Glutamatergic neuron (in vitro differentiated cells): ENCODE measurements at places on chromosomes 2 and 18.

GRCh38 chr2:17296686-17297085, 221.6 kb downstream of the RAD51AP2 start:
- no peak for DNase-seq
- H3K4me3 ChIP-seq, result peak overlapping the region; percentile 56
- peaks cover 33% of the 10 kb centered on the region for H3K4me1 ChIP-seq
- peaks cover 7% of the 10 kb centered on the region for H3K27me3 ChIP-seq
- H3K27ac ChIP-seq, result peak overlapping the region; percentile 99
- no peaks in the 10 kb centered on the region for H3K36me3 ChIP-seq

DNA sequence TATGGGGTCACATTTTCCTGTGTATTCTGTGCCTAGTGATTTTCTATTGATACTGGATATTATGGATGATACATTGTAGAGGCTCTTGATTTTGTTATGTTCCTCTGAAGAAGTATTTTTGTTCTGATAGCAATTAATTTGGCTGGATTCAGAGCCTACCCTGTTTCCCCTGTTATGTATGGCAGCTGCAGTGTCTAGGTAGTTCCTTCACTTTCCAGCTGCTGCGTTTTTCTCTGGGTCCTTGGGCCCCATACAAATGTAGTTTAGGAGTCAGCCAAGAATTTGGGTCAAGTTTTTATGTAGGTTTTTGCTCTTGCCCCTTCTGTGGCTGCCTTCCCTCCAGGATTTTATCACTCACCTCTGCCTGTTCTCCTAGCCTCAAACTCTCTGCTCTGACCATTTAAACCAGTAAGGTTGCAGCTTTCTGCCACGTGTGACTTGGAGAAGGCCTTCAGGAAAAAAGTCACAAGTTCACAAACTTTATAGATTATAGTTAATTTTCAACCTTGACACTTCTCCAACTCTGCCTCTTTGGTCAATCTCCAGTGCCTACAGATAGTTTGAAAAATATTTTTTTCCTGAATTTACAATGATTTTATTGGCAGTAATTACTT, 47.0 kb downstream of the APLF start:
- no peak overlapping the region for H3K27ac ChIP-seq
- H3K27me3 ChIP-seq, result no peaks in the 10 kb centered on the region

- H3K36me3 ChIP-seq, result peaks cover 5% of the 10 kb centered on the region
- DNase-seq, result no peak
- H3K4me1 ChIP-seq, result no peaks in the 10 kb centered on the region
- H3K27ac ChIP-seq, result no peak overlapping the region
Observed at GRCh38 chr2:95047629-95048510, 22.4 kb downstream of the MAL start.

DNA sequence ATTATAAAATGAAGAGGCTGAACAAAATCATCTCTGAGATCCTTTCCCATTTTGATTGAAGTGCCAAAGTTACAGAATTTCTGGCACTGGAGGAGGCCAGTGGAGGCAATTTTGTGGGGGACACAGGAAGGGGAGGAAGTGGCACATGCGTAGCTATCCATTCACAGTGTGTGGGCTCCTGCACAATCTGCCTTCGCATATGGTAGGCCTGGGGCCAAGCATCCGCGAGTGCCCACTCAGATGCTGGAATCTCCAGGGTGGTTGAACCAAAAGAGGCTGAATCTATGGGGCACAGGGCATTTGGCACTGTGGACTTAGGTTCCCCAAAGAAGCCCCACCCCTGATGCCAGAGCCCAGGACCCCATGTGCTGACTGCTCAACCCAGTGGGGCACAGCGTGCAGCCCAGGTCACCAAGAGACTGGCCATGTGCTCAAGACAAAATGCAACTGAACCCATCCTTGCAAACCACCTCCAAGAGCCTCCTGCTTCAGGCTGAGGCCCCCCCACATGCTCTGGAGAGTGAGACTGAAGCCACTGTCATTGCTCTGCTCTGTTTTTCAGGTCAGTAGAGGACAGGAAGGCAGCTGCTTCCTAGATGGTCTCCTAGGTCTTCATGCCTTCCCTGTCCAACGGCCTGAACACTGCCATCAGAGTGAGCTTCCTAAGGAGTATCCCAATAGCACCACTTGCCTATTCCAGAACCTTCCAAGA, 28.5 kb downstream of the ST8SIA5 start:
- H3K27me3 ChIP-seq, result peaks cover 3% of the 10 kb centered on the region
- H3K27ac ChIP-seq, result no peak overlapping the region
- H3K4me1 ChIP-seq, result no peaks in the 10 kb centered on the region
- H3K36me3 ChIP-seq, result peaks cover 20% of the 10 kb centered on the region
- DNase-seq, result no peak

DNA sequence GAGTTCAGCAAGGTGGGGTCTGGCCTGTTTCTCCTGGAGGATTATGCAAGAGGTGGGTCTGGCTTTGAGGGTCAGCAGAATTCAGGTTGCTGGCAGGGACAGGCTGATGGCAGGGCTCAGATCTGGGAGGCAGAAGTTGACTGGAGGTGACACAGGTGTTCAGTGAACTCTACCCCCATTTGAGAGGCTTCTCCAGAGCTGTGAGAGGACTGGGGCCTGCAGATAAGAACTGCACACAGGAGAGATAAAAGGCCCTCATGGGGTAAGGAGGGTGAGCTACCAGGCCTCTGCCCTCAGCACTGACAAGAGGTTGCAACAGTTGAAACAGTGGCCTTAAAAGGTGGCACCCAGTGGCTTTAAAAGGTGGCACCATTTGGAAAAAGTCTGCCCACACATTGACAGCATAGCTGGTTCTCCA, 13.1 kb downstream of the MOCOS start:
- no peak overlapping the region for H3K27ac ChIP-seq
- DNase-seq, result no peak
- H3K27me3 ChIP-seq, result peaks cover 5% of the 10 kb centered on the region

DNA sequence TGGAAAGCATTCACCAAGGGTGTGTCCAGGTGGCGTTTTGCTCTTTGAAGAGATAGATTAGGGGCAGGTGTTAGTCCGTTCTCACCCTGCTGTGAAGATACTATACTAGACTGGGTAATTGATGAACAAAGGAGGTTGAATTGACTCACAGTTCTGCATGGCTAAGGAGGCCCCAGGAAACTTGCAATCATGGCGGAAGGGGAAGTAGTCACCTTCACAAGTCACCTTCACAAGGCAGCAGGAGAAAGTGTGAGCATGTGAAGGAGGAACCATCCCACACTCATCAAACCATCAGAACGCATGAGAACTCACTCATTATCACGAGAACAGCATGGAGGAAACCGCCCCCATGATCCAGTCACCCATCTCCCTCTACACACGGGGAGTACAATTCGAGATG, 135.7 kb upstream of the NFATC1 start:
- no peak for DNase-seq
- H3K27ac ChIP-seq, result peak overlapping the region; percentile 14
- H3K4me1 ChIP-seq, result no peaks in the 10 kb centered on the region
- H3K4me3 ChIP-seq, result no peak overlapping the region
- H3K27me3 ChIP-seq, result peaks cover 2% of the 10 kb centered on the region
- H3K36me3 ChIP-seq, result peaks cover 10% of the 10 kb centered on the region

GRCh38 chr2:218727502-218728165, 17.0 kb downstream of the TTLL4 start:
- peaks cover 12% of the 10 kb centered on the region for H3K36me3 ChIP-seq
- no peak for DNase-seq
- peaks cover 2% of the 10 kb centered on the region for H3K27me3 ChIP-seq
- H3K4me1 ChIP-seq, result no peaks in the 10 kb centered on the region
- no peak overlapping the region for H3K27ac ChIP-seq
- H3K4me3 ChIP-seq, result no peak overlapping the region

GRCh38 chr2:233259730-233260129, 8.3 kb downstream of the ATG16L1 start:
- H3K4me1 ChIP-seq, result no peaks in the 10 kb centered on the region
- H3K36me3 ChIP-seq, result no peaks in the 10 kb centered on the region
- DNase-seq, result no peak
- H3K27me3 ChIP-seq, result peaks cover 2% of the 10 kb centered on the region
- no peak overlapping the region for H3K27ac ChIP-seq

DNA sequence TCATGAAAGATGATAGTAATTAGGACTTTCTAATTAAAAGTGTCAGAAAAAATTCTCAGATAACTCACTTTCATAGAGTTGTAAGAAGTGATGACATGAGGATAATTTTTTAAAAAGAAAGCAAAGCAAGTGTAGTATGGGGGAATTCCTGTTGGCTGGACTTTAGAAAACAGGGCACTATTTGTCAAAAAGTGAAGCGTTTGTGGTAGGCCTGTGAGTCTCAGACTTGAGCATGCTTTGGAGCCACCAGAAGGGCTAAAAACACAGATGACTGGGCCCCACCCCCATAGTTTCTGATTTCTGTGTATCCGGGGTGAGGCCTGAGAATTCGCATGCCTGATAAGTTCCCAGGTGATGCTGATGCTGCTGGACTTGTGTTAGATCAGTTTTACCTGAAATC, 222.6 kb upstream of the LRRTM1 start:
- H3K4me1 ChIP-seq, result no peaks in the 10 kb centered on the region
- peaks cover 7% of the 10 kb centered on the region for H3K36me3 ChIP-seq
- H3K27me3 ChIP-seq, result no peaks in the 10 kb centered on the region
- no peak overlapping the region for H3K4me3 ChIP-seq
- H3K27ac ChIP-seq, result no peak overlapping the region

- H3K4me1 ChIP-seq, result no peaks in the 10 kb centered on the region
- no peaks in the 10 kb centered on the region for H3K27me3 ChIP-seq
- H3K27ac ChIP-seq, result no peak overlapping the region
- no peak for DNase-seq
- no peak overlapping the region for H3K4me3 ChIP-seq
- peaks cover 3% of the 10 kb centered on the region for H3K36me3 ChIP-seq
Observed at GRCh38 chr2:156145976-156146375, 186.5 kb downstream of the NR4A2 start.

DNA sequence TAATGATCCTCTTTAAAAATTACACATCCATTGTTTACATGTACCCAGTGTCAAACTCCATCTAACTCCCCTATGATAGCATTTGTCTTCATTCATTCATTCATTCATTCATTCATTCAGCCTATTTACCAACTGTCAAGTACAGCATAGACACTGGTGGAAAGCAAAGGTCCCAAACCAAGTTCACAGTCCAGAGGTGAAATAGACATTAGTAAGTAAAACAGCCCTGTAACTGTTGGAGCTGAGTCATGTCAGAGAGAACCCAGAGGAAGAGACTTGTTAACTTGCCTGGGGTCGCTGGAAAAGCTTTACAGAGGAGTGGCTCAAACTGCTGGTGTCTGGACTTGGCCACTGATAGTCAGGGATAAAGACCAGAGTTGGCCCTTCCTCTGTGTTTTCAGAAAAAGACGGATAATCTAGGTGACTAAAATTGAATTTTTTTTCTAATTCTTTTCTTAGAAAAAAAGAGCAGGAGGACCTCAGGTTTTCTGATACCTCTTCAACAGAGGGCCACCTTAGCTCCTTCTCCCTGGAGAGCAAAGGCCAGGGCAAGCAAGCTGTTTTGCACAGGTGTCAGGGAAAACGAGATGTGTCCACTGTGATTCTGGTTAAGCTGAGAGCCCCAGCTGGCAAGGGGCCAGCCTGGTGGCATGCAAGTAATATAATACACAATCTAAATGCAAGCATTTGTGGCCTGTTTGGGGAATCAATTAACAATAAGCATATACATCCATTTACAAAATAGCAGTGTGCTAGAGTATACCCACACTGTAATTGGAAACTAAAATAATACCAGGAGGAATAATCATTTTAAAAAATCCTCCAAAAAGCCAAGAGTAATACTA, 96.7 kb upstream of the SLC14A2 start:
- H3K27ac ChIP-seq, result no peak overlapping the region
- peaks cover 5% of the 10 kb centered on the region for H3K27me3 ChIP-seq
- no peaks in the 10 kb centered on the region for H3K36me3 ChIP-seq
- no peak overlapping the region for H3K4me3 ChIP-seq
- no peak for DNase-seq

GRCh38 chr2:111049792-111050640, 70.7 kb upstream of the BCL2L11 start:
- peaks cover 7% of the 10 kb centered on the region for H3K27me3 ChIP-seq
- H3K36me3 ChIP-seq, result peaks cover 5% of the 10 kb centered on the region
- no peaks in the 10 kb centered on the region for H3K4me1 ChIP-seq
- no peak overlapping the region for H3K27ac ChIP-seq

GRCh38 chr2:224584111-224584784, 915 bp downstream of the CUL3 start:
- peaks cover 10% of the 10 kb centered on the region for H3K4me1 ChIP-seq
- no peaks in the 10 kb centered on the region for H3K36me3 ChIP-seq
- DNase-seq, result peak; percentile 47
- peaks cover 7% of the 10 kb centered on the region for H3K27me3 ChIP-seq
- H3K4me3 ChIP-seq, result peak overlapping the region; percentile 99

DNA sequence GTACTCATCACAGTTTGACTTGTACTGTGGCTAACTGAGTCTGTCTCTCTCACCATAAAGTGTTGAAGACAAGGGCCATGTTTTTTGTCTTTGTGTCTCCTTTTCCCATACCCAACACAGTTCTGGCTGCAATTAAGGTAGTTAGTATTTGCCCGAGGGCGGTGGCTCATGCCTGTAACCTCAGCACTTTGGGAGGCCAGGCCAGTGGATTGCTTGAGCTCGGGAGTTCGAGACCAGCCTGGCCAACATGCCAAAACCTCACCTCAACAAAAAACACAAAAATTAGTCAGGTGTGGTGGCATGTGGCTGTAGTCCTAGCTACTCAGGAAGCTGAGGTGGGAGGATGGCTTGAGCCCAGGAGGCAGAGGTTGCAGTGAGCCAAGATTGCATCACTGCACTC, 6.9 kb upstream of the KIF3C start:
- H3K4me3 ChIP-seq, result no peak overlapping the region
- peaks cover 4% of the 10 kb centered on the region for H3K27me3 ChIP-seq
- no peaks in the 10 kb centered on the region for H3K4me1 ChIP-seq
- DNase-seq, result no peak
- H3K36me3 ChIP-seq, result peaks cover 4% of the 10 kb centered on the region

- no peak for DNase-seq
- no peak overlapping the region for H3K4me3 ChIP-seq
- no peaks in the 10 kb centered on the region for H3K36me3 ChIP-seq
- H3K27me3 ChIP-seq, result no peaks in the 10 kb centered on the region
- H3K4me1 ChIP-seq, result no peaks in the 10 kb centered on the region
- no peak overlapping the region for H3K27ac ChIP-seq
Observed at GRCh38 chr2:195473862-195474261, 183.2 kb upstream of the SLC39A10 start.
